ENCODE measurements at places on chromosomes 6 and 20.
A peak's percentile ranks its signal among the peaks of the same experiment; 100 is the strongest.

DNA sequence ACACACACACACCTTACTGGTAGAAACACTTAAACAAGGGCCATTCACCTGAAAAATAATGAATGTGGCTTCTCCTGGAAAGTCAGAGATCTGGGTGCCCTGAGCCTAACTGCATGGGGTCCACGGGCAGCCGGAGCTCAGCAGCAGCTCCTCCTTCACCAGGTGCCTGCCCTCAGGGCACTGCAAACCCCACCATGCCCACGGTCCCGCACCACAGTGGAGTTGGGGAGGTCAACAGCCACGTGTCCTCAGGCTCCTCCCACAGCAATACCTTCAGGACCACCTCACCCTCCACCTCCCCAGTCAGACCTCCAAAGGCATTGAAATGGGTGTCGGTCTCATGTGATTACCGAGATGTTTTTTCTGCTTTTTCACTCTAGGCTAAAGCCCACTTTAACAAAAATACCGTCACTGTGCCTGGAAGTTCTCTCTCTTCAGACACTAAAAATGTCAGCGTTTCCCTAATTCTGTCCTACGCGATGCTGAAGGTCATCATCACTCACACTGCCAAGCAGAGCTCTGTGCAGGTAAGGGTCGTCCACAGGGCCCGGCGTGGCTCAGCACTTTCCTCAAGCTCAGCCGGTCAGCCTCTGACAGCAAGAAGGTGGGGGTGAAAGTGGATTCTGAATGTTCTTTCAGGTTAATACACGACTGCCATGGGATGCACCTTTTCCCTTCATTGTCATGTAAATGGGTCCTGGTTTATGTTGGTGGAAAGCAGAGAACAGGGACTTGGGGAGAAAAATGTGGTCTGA is 48.9 kb downstream of the CDK5RAP1 start:
- no peak for DNase-seq

GRCh38 chr6:26478985-26479278 is 21.2 kb upstream of the BTN1A1 start:
- peak; percentile 61 for DNase-seq

DNA sequence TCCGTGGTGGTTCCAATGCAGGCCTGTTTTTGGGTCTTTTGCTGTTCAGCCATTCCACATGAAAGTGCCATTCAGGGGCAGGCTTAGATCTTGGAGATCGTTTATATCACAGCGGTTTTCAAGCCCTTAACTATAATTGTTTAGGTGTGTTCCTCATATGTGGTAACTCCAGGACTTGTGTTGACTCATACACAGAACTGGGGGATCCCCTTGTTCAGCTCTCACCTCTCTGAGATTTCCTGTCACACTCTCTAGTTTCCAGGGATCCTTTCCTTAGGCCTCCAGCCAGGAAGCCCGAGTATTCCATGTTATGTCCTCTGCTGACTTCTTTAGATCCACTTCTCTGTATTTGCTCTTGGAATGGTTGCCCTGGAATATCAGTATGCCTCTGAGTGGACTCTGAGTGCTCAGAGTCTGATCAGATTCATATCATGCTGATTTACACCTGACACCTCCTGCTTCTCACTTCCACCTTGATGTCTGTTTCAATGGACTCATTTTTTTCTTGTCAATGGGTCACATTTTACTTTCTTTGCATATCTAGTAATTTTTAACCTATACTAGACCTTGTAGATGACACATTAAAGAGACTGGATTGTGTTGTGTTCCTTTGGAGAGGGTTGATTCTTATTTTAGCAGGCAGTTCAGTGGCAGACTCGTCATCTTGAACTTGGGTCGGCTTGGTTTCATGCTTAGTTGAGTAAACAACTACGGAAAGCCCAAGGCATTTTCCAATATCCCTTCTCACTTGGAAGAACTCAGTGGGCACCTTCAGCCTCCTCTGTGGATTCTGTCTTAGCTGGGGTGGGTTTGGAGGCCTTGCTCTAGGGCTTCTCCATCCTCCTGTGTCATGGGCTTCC is 13.1 kb downstream of the NTSR1 start:
- DNase-seq, result no peak

DNA sequence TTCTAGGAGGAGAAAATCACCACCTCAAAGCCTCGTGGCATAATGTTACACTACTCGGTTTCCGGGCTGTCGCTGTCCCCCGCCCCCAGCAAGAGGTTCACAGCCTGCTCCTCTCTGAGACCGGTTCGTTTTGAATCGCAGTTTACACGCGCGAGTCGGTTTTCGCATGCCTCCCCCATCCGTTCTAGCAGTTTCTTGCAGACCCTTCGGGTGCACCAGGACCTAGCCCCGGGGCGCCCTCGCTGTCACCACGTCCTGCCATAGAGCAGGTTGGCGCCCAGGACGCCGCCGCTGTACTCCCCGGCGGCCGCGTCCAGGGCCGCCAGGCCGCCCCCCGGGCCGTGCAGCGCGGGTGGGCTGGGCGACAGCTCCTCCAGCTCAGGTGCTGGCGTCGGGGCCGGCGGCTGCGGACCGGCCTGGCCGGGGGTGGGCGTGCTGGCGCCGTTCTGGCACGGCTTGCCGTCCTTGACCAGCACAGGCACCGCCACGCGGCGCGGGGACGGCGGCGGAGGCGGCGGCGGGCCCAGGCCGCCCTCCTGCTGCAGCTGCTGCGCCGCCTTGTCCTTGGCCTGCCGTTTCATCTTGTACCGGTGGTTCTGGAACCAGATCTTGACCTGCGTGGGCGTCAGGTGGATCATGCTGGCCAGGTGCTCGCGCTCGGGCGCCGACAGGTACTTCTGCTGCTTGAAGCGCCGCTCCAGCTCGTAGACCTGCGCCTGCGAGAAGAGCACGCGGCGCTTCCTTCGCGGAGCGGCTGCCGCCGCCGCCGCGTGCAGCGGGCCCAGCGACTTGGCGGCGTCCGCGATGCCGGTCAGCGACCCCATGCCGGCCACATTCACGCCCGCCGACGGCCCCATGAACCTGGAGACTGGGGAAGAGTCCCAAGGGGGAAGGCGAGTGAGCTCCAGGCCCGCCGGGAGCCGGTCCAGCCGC is 1.4 kb downstream of the NKX2-4 start:
- no peak for DNase-seq

DNA sequence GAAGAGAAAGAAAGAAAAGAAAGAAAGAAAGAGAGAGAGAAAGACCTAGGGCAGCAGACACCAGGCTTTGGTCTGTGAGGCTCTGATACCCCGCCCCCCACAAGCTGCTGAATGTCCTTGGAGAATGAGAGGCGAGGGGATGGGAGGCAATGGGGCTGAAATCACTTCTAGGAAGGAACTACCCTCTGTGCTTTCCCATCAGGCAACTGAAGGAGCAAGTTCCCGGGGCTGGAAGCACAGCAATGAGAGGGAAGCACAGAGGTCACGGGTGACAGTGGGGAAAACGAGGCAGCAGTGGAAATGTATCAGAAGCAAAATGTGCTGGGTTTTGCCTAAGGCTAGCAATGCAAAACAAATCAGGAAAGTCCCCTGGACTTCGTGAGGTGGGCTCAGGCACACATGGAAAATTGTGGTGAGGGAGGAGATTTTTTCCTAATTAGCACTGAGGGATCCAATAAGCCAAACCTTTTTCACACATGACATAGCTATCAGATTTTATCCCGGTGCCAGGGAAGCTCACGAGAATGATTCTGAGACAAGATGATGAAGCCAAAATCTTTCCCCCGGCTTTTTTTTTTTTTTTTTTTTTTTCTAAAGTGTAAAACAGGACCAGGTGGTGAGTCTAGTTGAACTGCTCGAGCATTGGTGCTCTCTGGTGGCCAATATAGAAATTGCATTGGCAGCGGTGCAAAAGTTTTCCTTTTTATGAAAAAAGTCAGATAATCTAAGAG is 16.8 kb upstream of the ARFGEF2 start:
- DNase-seq, result peak; percentile 62

- no peak for DNase-seq
Measured at GRCh38 chr20:58708246-58708931, 15.8 kb downstream of the NPEPL1 start.

DNA sequence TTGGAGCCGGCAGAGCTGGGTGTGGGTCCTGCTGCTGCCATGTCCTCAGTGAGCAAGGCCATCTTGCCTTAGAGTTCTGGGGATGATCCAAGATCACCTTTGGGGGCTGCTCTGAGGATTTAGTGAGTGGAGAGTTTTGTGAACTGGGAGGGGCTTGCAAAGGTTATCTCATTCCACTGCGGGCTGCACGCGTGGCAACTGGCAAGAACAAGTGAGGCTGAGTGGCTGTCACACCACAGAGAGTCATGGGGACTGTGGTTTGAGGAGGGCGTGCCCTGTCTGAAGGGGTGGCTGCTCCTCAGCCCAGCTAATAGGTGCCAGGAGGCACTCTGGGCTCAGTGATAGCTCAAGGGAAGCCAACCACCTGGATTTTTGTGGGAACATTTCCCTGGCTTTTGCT is 37.6 kb downstream of the TTLL9 start:
- DNase-seq, result no peak

GRCh38 chr6:14533446-14533845 is 415.9 kb downstream of the CD83 start:
- DNase-seq, result no peak

DNA sequence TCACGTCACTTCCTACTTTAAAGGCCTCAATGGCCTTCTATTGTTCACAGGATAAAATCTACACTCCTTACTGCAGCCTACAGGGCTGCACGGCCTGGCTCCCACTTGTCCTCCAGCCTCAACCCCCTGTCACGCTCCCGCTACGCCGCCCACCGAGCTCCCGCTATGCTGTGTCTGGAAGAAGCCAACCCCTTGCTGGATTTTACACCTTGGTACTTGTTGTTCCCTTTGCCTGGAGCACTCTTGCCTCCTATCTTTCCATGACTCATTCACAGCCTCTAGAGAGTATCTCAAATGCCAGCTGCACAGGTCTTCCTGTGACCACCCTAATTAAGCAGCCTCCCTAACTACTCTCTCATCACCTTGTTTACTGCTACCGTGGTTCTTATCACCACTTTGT is 259.9 kb downstream of the PRKN start:
- DNase-seq, result no peak

DNA sequence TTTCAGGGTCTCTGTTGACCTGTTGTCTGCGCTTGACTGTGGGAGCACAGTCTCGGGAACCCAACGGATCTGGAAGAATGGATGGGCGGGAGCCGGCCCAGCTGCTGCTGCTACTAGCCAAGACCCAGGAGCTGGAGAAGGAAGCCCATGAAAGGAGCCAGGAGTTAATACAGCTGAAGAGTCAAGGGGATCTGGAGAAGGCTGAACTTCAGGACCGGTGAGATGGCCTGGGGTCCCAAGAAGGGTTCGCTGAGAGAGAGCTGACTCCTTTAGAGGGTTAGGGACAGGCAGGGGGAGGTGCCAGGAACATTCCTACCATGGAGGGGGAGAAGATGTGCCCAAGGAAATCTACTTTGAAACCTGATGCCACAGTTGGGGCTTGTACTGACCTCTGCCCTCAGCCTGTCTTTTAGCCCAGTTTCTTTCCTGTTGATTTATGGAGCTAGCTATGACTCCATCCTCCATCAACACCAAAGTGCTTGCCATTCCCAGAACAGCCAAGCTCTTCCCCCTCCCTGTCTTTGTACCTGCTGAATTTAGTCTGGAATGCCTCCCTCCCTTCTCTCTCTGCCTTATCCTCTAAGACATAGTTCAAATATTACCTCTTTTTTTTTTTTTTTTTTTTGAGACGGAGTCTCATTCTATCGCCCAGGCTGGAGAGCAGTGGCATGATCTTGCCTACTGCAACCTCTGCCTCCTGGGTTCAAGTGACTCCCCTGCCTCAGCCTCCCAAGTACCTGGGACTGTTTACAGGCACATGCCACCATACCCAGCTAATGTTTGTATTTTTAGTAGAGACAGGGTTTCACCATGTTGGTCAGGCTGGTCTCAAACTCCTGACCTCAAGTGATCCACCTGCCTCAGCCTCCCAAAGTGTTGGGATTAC is 12.2 kb downstream of the CEP250 start:
- DNase-seq, result no peak

- no peak for DNase-seq
Measured at GRCh38 chr20:20491110-20491783, 123.3 kb downstream of the INSM1 start.

DNA sequence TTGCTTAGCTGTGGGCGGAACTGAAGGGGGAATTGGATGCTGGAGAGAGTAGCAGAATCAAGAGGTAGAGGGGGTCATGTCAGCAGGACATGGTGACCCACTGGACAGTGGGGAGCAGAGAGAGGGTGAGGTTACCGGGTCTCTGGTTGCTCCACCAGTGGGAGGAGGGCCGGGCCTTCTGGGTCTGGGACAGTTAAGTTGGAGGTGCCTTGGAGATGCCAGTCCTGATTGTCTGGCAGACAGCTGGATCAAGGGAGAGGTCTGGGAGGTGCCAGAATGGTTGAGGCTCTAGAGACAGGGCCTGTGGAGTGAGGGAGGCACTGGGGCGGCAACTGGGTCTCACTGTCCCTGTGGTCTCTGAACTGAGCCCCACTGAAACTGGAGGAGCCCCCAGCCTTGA is 24.6 kb downstream of the MANBAL start:
- no peak for DNase-seq

DNA sequence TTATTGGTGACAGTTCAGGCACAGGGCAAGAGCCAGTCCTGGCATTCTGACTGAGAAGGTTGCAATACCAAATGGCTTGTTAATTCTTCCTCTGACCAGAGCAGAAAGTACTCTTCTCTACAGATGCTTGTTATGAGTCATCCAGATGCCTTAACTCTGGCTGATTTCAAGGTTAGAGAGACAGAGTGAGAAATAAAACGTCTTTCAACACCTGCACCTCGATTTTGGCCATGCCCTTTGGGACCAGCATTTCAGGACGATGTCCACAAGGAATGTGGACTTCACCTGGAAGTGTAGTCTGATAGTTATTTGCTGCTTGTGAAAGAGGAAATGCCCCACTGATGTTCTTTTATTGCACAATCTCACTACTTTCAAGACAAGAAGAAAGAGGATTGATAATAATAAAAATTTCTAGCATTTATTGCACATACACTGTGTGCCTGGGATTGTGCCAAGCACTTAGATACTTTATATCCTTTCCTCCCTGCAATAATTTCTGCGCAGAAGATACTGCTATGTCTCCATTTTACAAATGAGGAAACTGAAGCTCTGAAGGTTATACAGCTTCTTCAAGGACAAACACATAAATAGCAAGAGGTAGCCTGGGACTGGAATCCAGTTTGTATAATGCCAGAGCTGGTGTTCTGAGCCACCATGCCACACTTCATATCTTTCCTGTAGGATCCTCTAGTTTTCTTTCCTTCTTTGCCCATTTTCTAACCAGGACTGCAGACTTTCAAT is 33.5 kb upstream of the MCM3 start:
- DNase-seq, result peak; percentile 52

- peak; percentile 64 for DNase-seq
Measured at GRCh38 chr6:50791900-50792508, 26.7 kb upstream of the TFAP2B start.

- DNase-seq, result peak; percentile 59
Measured at GRCh38 chr6:44268095-44268628, 2.1 kb upstream of the TMEM151B start.

DNA sequence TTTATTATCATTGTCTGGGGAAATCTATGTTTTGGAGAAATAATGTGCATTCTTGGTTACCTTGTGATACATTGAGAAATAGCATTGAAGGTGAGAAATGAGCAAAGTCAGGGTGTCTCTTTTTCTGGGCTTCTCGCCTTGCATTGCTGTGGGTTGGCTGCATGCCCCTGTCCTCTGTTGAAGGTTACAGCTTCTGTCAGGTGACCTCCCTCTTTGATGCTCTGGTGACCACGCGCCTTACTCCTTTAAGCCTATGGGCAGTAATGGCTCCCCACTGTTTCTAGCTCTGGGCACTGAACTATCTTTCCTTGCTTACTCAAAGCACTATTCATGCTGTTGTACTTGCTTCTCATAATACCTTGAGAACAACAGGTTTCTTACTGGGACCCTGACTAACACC is 14.6 kb downstream of the ADGRB3 start:
- DNase-seq, result no peak

- DNase-seq, result no peak
Measured at GRCh38 chr6:1135726-1136414, 176.0 kb upstream of the FOXQ1 start.
